ENCODE measurements at places on chromosomes 3 and 15.

GRCh38 chr3:123678108-123678511 lies 93.3 kb upstream of the HACD2 start:
- no peak for DNase-seq

DNA sequence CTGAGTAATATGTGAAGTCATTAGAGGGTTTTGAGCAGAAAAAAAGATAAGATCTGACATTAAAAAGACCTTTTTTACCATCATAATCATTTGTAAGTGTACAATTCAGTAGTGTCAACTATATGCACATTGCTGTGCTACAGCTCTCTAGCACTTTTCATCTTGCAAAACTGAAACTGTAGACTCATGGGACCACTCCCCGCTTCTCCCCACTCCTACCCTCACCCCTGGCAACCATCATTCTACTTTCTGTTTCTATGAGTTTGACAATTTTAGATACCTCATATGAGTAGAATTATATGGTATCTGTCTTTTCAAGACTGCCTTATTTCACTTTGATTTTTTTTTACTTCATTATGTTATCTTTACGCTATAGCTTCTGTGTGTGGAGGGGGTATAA lies 112.8 kb downstream of the NSUN3 start:
- no peak for DNase-seq

DNA sequence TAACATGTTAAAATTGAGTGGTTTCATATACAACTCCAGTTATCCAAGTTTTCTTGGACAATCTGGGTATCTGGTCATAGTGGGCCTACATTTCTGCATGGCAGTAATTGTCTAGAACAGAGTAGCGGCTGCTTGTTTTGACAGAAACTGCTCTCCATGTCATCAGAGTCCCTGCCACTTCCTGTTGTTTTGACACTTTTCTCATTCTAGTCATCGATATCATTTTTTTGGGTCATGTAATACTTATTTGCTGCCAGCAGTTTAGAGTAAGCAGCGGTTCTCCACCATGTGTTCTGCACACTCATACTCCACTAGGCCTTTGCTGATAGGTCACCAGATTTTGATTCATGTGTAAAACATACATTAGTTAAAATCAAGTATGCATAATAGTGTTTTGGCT lies 81.5 kb downstream of the SLC25A26 start:
- peak; percentile 27 for DNase-seq

- no peak for DNase-seq
These were observed 14.2 kb downstream of the BAHD1 start for GRCh38 chr15:40454904-40455391.

DNA sequence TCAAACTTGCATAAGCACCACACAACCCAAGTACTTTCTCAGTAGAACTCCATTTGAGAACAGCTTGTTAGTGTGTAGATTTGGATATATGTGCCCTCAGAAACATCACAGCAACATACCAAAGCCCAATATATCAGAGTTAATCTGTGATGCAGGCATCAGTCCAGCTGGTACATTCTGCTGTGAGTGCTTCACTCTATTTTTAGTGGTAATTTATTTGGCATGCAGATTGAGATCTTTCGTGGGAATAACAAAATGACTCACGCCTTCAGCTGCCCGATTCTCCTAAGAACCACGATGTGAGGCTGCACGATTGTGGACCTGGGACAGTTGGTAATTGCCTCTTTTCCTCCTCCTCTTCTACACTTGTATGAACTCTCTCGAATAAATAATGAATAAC lies 730.7 kb downstream of the SQOR start:
- DNase-seq = no peak

DNA sequence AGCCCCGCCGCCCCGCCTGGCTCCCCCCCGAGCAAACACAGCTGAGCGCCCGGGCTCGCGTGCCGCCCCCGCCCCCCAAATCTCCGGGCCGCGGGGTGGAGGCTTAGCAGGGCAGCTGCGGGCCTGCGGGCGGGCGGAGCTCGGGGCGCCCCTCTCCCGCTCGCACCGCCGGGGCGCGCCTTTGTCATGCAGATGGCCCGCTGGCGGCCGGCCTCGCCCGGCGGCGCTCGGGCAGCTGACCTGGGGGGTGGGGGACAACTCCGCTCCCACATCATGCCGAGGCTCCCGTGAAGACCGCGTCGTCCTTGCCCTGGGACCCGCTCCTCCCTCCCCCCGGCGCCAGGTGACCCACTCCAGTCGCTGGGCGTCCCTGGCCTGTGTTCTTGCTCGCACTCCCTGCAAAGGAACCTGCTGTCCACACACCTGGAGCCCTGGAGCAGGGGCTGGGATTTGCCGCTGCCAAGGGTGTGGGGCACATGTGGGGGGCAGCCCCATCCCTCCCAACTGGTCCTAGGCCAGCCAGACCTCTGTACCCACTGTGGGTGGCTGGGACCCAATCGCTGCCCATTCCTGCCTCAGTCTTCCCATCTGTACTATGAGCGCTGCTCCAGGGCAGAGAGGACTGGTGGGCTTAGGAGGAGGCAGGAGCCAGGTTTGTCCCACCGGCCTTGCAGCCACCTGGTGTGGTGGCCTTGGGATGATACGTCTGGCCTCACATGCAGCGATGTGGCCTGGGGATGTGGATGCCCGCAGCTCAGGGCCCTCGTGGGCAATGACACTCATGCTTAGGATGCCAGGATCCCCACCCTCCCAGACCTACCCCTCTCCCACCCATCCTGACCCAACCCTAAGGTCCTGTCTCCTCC lies 33.5 kb downstream of the DNAJB8 start:
- no peak for DNase-seq

- no peak for DNase-seq
These were observed 30.5 kb upstream of the CHL1 start for GRCh38 chr3:166071-166470.

GRCh38 chr15:36334059-36334458 lies 245.4 kb upstream of the CDIN1 start:
- no peak for DNase-seq
